NCI-H460 (cell line): ENCODE measurements at places on chromosomes 6 and 20. TPM values are rescaled to one million over a fixed set of nuclear protein-coding genes. Genes with fewer than 3 reads are reported as not detected.
A peak's percentile ranks its signal among the peaks of the same experiment; 100 is the strongest.

- DNase-seq = no peak
Measured at GRCh38 chr20:23625236-23625964, 12.4 kb downstream of the CST3 start.

DNA sequence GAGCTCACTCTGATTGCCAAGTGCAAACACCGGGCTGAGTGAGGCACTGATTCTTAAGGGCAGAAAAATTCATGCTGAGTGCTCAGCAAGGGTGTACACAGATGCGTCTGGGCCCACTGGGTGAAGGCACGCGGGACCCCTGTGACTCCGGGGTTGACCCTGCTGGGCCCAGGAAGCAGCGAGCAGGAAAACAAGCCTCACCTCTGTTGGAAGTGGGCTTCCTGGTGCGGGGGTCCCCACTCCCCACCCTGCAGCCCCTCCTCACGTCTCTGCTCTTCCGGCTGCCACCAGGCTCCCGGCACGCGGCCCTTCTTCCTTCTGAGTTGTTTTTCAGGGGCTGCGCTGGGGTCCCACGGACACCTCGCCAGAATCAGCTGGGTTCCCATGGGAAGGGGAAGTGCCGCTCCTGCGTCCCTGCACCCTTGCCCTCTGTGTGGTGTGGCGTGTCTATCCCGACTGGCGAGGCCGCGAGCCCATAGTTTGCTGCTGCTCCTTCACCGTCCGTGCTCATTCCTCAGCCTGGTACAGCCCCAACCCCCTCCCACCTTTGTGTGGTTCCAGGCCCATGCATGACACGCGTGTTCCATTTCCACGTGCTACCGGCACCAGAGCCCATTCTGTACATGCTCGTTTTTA is 80.6 kb upstream of the BHLHE23 start:
- DNase-seq = no peak

DNA sequence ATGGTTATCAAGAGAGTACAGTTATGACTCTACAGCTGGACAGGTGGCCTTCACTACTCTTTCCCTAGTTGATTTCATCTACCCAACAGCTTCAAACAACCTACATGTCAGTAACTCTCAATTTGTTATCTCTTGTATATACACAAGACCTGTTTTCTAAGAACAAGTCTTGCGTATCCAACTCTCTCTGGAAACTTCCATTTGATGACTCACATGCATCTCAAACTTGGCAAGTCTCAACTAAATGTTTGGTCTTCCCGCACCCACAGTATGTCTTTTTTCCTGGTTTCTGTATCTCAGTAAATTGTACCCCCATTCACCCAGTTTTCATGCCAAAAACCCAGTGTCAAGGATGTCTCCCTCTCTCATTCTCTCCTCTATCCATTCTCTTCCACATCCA is 97.7 kb downstream of the BTBD9 start:
- DNase-seq = no peak

DNA sequence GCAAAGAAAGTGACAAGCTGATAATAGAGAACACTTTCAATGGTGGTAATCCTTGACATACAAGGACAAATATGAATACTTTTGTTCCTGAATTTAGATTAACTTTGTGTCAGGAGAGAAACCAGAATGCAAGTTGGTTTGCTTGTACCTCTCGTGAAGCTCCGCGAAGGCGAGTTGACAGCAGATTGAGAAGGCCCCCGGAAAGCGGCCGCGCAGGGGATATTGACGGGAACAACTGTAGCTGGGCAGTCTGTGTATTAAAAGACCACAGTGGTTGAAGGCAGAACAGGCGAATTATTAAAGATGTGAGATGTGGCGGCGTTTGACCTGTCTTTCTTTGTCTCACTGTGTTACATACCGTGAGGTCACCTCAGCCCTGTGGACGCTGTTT is 175.8 kb upstream of the RALGAPA2 start:
- DNase-seq = no peak

DNA sequence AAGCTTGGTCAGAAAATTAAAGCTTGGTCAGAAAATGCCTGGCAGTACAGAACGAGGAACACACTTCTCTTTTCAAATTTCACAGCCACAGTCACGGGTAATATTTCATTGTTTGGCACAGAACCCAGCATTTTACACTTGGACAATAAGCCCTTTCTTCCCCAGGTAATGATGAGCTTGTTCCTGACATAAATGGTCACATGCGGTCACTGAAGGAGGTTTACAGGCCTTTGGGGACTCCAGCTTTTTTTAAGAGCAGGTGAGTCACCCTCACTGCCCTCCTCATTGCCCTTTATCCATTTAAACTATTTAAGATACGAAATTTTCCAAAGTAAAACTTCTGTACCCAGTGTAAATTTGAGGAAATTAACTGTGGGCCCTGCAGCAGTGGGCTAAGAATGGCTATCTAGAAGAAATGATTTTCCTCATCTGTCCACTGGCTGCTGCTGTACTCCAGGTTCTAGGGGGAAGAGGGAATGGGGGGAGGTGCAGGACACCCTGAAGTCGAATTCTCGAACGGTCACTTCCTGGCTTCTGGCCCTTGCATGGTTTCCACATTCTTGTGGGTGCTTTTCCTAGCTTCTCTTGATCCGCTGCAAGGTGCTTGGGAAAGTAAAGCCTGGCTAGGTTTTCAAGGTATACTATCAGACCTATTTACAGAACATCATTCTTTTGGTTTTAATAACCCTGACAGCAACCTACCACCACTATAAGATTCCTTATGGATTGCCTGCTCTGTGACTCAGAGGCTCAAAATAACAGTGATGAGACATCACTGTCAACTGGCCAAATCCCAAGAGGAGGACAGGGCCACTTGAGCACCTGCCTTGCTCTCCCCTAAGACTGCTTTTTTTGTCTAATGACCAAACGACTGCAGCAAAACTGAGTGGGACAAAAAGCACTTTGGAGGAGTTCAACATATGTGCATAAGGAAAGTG is 75.8 kb downstream of the PREP start:
- DNase-seq = peak; percentile 16

DNA sequence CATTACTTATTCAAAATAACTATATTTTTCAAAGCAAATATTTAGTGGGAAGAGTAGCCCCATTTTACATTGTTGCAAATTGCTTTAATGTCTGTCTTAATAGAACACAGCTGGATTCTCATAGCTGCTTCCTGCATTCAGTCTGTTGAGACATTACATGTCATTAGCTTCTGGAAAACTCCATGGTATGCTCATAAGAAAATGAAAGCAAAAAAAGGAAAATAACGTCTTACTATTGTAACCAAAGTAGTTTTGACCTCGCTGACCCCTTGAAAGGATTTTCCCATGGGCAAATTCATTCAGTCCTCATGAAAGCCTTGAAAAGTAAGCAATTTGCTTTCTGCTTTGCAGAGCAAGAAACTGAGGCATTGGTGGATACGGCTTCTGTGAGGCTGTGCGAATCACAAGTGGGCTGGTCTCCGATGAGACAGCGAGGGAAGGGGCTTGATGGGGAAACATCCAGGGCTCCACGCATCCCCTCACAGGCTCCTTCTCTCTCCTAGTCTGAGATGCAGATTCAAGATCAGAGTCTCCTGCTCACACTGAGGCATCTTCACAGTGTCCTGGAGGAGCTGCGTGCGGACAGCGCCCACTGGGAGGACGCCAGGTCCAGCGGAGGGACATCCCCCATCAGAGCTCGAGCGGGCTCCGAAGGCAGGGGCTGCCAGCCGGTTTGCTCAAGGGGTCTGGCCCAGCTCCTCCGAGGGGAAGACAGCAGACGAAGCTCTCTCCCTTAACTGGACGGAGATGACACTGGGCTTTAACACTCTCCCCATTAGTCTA is 3.3 kb downstream of the C20orf202 start:
- DNase-seq = no peak

ADGRB3 gene
- total RNA-seq = 2.3 and 3.2 TPM in 2 replicates
